NCI-H187 treated with DMSO at 0.1 percent for 48 hours (cell line): ENCODE measurements at places on chromosomes 6 and 20.

- no peak for DNase-seq
Observed at GRCh38 chr20:58568126-58568482, 52.9 kb upstream of the APCDD1L start.

DNA sequence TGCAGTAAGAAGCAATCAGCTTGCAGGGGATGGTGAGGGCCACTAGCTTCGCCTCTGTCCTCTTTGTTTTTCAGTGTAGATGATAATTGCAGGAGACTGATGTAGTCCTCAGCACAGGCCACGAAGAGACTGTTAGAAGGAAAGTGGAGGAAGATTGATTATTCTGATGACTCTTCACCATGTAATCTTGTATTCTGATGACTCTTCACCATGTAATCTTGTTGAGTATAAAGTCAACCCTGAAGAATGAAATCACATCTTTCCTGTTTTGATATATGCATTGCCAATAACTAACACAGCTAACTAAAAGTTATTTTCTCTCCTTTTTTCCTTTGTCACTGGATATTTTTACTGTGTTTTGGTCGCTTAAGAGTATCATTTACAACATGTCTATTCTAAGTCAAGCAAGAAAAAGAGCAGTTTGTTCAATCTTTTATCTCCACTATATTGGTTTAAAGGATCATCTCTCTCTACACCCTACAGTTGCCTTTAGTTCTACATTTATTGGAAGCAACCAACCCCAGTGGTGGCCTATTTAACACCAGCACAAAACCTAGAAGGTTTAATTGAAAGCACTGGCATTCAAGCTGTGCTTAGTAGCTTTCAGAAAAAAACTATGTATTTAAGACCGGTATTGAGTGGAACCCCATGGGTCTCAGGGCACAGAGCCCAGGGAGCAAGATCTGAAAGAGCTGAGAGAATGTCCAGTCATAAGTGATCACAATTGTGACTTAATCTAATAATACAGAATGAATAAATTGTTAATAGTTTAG, 107.2 kb upstream of the BTBD3 start:
- no peak for DNase-seq

DNA sequence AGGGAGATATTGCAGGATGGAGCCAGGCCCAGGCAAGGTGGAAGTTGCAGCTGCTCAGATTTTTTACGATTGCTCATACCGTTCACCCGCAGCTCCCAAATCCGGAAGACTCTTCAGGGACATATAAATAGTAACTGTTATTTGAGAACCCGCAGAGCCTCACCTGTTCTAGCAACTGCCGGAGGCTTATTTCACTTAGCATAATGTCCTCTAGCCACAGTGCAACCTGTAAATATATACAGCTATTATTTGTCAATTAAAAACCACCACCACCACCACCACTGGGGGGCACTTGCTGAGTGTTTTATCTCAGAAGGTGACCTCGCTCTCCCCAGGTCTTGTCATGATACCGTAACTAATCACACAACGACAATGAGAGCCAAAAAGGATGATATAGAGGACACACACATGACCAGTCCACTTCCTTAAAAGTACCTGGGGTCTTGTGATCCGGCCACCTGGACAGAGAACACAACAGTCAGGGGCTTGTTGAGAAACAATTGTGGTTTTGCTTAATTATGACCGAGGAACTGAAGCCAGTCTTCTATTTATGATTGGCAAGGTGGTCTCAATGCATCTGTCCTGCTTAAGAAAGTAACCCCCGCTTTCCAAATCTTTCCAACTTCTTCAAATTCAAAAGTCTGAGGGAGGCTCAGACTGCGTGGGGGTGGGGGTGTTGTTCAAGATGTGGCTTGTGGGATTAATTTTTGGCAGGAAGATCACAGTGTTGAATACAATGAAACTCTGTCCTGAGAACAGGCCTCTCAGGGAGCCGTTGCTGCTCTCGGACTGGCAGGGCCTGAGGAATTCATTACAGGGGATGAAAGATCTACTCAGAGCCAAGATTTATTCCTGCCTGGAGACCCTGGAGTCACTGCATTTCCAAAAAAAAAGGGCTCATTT, 107.7 kb upstream of the PRND start:
- DNase-seq = peak; percentile 22

DNA sequence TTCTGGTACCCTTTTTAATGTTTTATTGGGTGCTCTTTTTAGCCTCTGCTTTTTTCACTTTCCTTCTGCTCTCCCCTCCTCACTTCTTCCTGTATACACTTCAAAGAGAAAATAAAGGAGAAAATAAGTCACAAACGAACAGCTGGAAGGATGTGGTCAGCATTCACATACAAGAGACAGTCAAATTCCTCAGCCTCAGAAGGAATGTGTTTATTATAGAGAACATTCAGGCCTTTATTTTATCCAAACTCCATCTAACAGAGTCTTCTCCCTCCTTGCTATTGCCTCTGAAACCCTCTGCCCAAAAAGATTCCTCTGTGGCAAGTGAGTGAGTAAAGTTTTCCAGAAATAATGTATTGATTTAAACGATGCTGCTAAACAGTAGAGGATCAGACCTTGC, 490.4 kb downstream of the FRK start:
- no peak for DNase-seq

GRCh38 chr6:100962466-100962865, 81.3 kb upstream of the ASCC3 start:
- no peak for DNase-seq

GRCh38 chr20:43914311-43915210, at the start of gene TOX2:
Gene TOX2, plus strand, starts transcription at chr20:43914852. Its CDS starts 40 bp downstream, at chr20:43914892.
- DNase-seq = no peak

DNA sequence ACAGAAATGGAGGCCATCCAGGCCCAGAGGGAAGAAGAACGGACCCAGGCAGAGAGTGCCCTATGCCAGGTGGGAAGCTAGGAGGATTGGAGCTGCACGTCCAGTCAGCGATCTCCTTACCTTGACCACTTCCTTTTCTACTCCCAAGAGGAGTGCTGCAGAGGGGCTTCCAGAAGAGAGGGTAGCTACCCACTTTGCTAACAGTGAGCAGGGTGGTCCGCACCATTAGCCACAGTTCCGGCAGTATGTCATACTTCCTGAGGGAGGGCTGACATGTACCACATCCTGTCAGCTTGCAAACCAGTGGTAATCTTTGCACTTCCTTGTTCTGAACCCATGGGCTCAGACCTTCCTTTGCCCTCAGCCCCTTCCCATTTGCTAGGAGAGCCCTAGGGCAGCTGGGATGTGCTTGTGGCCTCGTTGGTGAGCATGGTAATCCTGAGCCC, 35.4 kb downstream of the CEP250 start:
- DNase-seq = no peak

DNA sequence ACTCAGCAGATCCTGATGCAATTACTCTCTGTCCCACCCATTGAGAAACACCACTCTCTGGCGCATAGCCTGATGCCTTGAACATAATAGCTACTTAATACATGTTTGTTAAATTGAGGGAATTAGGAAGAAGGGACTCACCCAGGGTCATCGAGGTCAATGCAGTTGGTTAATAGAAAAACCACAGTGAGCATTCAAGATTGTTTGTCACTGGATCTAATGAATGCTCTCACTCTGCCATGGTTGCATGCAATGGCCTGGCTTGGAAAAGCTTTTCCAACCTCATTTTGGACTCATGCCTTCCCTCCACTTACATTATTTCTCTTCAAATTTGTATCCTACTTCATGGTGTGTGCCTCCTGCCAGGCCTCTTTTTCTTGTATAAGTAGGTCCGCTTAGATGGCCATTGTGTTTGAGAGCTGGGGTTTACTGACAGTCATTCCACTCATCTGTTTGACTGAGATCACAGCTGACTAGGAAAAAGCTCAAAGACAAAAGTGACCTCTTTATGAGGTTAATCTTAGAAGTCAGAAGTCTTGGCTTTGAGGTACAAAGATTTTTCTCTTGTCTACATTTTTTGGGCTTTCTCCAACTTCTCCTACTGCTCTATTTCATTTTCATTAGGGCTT, 154.8 kb upstream of the RAB32 start:
- DNase-seq = no peak

DNA sequence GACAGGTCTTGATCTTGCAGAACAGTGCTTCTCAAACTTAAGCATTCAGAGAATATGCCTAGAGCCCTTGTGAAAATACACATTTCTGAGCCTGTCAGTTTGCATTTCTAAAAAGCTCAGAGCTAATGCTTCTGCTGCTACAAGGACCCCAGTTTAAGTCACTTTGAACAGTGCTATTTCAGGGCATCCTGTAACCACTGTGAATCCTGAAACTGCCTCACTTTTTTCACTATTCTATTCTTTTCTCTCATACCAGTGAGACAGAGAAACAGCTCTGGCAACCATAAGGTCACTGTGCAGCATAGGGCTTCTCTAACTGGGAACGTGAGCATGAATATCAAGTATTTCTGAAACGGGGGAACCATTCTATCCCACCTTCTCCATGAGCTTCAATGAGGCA, 51.2 kb downstream of the LGSN start:
- no peak for DNase-seq

DNA sequence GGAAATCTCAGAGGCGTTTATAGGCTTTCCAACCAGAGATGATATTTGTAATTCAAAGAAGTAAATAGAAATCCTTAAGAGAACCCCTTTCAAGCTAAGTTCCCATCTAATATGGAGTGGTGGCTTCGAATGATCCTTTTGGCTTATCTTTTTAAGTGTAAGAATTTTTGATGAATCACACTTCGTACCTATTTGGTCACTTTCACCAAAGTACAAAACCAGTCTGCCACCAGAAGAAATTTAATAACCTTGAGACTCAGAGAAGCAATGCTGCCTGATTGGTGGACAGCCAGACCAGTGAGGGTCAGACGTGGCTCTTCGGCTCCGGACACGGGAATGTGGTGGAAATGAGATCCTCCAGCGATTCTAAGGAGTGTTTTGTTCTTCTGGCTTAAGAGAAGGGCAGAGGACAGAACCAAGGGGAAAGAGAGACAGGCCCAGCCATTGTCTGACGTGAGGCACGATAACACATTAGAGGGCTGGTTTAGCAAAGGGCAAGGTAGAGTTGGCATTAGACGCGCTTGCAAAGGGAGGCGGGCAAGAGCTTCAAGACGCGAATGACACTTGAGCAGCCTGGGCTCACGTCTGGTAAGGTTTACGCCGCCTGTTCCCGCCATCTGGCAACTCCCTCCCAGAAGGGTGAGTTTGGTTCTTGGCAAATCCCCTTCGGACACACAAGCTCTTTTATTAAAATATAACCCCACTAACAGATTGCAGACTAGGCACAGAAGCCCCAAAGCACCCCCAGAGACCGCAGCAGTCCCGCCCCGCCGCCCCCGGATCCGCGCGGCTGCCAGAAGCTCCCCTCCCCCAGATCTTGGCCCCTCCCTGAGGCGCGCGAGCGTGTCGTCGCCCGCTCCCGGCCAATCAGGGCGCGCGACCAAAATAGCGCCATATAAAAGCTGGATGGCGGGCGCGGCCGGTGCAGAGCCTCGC, 50.0 kb upstream of the EZR start:
- peak; percentile 54 for DNase-seq

DNA sequence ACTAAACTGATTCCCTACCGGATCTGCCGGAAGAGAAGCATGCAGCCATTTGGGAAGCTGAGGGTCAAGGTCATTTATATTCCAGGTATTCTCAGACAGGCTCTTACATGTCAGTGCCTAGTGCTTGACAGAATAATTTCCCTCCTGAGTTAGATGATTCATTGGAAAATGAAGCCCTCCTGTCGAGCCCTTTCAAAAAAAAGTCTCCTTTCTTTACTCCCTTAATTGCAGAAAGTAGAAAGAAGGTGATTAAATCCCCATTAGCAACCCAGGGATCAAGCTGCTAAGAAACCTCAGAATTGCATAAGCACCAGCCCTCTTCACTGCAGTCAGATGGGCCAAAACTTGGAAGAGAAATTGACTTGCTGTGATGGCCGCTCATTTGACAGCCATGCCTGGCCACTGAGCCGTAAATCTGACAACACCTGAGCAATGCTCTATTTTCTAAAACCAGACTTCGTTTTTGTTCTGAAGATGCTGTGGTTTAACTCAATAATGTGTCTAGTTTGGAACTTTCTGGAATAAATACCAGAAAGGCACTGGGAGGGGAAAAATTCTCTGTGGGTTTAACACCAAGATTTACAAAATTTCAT, 61.0 kb upstream of the ARMH2 start:
- peak; percentile 63 for DNase-seq

GRCh38 chr20:48478370-48478769, 349.4 kb downstream of the PREX1 start:
- no peak for DNase-seq

- no peak for DNase-seq
Observed at GRCh38 chr20:62643521-62644043, 1.3 kb downstream of the SLCO4A1 start.

DNA sequence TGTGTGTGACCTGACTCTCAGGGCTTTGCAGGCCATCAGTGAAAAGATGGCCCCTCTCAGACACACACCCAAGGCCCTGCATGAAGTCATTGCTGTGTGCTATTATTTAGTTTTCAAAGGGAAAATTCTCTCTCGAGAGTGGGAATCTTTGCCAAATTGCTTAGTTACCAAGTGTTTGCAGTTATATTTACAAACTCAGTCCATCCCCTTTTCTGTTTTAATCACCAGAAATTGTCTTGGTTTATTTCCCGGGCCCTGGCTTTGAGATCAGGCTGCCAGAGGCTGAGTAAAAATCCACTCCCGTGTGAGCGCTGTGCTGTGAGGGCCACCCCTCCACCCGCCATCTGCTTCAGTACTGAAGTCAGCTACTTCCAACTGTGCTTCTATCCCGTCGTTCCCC, 163.1 kb downstream of the SOD2 start:
- no peak for DNase-seq

DNA sequence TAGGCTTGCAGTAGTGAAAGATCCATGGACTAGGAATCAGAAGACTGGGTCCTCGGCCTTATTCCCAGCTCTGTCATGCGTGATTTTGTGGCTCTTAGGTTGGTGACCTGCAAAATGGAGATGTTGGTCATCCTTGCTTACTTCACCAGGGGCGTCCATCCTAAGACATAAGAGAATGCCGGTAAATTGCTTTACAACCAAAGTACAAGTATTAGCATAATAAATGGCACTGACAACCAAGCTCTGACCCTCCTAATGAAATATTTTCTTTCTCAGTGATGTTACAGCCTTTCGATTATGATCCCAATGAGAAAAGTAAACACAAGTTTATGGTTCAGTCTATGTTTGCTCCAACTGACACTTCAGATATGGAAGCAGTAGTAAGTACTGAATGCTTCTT, 45.3 kb downstream of the VAPB start:
- no peak for DNase-seq
